Progenitor cell of endocrine pancreas (in vitro differentiated cells): ENCODE measurements at places on chromosomes 3 and 15. TPM values are rescaled to one million over a fixed set of nuclear protein-coding genes. Genes with fewer than 3 reads are reported as not detected.

The UROC1 gene
- total RNA-seq = not detected in 2 replicates

The C3orf49 gene
- not detected in 2 replicates for total RNA-seq

The TF gene
- total RNA-seq = 3.8 and 4.4 TPM in 2 replicates

The ARHGEF26 gene
- total RNA-seq = 10.0 and 10.8 TPM in 2 replicates

The CYP1A1 gene
- total RNA-seq = 1.5 and 2.8 TPM in 2 replicates

The PEX5L gene
- 1.0 and 1.9 TPM in 2 replicates for total RNA-seq

The GALNT15 gene
- 0.18 and 0.46 TPM in 2 replicates for total RNA-seq

The AVEN gene
- 14.4 and 15.5 TPM in 2 replicates for total RNA-seq

DNA sequence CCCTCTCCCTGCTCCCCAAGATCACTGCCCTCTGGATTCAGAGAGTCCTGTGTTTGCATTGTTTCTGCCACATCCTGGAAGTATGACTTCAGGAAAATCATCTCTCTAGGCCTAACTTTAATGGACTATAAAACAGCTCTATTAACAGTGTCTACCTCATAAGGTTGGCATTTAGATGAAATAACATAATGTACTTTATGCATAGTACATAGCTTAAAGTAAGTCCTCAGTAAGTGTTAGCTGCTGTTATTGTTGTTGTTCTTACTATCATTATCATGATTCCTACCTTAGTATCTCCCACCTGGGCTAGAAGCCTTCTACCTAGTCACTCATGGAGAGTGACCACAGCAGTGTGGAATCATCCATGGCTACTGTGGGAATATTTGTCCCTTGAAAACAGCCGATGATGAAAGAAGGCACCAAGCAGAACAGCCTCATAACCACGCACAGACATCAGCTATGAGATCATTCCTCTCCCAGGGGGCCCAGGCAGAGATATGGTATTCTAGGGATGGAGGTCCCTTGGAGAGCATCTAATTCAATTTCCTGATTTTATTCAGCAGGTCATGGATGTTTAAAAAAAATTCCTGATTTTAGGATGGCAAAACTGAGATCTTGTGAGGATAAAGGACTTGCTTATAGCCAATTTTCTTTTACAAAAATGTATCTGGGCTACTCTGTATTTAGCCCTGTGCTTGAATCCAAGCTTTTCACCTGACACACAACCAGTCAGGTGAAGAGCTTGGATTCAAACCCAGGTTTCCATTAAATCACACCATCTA is 1.9 kb downstream of the FSD2 start:
- DNase-seq = no peak

DNA sequence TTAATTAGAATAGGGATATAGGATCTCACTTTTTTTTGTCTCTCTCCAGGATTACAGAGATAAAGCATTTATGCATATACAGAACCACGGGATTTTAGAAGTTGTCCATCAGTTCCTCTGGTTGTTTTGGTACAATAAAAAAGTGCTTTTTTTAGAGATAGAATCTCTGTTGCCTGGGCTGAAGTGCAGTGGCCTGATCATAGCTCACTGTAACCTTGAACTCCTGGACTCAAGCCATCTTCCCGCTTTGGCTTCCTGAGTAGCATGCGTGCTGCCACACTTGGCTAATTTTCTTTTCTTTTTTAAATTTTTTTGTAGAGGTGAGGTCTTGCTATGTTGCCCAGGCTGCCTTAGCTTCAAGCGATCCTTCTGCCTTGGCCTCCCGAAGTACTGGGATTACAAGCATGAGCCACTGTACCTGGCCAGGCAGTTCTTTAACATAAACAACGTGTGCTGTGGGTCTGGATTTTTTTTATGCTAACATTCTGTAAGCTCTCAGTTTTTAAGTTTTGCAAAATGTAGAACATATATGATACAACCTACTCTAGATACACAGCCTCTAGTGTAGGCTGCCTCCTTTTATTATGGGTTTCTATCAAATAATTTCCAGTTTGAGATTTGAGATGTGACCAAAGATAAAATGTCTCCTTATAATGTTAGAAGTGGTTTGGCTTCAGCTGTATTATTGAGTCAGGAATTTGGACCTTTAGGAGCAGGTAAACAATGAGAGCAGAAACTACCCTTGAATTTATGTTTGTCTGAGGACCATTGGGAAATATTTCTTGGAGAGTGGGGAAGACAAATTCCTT is 57.4 kb upstream of the ULK4 start:
- DNase-seq = no peak

DNA sequence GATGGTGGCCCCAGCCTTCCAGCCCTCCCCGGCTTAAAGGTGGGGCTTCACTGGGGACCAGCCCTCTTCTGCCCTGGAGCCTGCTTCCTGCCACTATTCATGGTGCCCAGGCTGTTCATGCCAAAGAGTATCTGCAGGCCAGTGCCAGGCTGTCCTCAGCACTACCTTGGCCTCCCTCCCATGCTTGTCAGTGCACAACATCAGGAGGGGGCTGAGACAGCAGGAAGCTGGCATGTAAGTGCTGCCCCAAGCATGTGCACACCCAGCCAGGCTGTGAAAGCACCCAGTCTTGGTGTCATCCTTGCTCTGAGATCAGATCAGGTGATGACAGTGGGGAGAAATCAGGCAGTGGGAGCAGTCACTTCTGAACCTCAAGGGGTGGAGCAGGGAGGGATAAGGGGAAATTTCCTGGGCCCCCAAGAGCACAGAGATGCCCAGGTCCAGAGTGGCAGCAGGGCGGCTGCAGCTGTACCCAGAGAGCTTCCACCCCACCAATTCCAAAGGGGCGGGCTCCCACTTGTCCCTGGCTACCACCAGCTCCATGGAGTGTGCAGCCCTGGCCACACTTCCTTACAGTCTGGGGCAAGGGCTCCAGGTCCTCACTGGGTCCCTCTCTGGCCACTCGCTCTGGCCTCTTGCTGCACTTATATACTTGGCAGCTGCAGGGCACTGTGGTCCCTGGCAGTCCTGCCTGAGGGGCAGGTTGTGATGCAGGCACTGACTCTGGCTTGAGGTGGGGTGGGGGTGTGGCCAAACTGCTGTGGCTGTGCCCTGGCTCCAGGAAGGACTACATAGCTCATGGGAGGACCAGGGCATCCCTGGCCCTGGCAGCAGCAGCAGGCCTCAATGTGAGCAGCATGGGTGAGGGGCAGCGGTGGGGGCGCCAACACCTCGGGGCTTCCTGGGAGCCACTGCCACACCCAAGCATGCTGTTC is 91.4 kb upstream of the TNFSF10 start:
- DNase-seq = no peak

- DNase-seq = no peak
Observed at GRCh38 chr3:17038900-17039553, 154.3 kb downstream of the PLCL2 start.

- peak; percentile 93 for DNase-seq
Observed at GRCh38 chr3:157088601-157089454, 71.1 kb downstream of the CCNL1 start.

GRCh38 chr3:5826467-5826866 is 639.0 kb downstream of the EDEM1 start:
- DNase-seq = no peak

DNA sequence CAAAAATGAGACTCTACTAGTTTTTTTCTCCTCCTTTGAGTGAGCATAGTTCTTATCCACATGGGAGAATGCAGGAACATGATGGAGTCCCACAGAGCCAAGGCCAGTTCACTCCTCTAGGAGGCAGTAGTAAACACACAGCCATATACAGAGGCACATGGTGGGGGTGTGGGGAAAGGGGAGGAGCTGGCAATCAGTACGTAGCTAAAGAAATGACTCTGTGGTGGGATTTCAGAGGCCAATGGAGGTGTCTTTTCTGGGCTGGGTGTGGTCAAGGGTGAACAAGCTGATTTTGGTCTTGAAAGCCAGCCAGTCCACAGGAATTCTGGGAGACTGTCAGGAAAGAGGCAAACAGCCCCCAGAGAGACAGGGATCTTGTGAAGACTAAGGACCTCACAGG is 6.6 kb upstream of the RAB11A start:
- no peak for DNase-seq

DNA sequence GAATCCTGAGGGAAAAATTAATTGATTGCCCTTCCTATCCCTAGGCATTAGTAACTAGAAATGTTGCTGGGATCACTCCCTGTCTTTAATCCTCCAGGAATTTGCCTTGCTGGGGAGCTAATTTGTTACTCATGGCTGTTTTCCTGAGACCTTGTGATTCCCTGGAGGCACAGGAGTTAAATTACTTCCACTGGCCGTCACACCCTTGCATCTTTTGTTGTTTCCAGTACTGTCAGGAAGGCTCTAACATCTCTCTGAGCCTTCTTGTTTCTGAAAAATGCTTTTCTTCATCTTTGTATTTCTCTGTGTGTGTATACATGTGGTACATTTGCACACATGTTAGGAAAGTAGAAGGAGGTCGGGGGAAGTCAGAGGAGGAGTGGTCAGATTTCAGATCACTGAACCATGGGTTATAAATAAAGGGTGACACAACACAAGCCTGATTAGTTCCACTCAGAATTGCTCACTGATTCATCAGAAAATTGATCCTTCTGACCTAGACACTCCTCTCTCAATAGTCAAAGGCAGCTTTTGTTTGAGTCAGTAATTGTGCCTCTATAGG is 23.5 kb upstream of the LRRFIP2 start:
- DNase-seq = no peak

DNA sequence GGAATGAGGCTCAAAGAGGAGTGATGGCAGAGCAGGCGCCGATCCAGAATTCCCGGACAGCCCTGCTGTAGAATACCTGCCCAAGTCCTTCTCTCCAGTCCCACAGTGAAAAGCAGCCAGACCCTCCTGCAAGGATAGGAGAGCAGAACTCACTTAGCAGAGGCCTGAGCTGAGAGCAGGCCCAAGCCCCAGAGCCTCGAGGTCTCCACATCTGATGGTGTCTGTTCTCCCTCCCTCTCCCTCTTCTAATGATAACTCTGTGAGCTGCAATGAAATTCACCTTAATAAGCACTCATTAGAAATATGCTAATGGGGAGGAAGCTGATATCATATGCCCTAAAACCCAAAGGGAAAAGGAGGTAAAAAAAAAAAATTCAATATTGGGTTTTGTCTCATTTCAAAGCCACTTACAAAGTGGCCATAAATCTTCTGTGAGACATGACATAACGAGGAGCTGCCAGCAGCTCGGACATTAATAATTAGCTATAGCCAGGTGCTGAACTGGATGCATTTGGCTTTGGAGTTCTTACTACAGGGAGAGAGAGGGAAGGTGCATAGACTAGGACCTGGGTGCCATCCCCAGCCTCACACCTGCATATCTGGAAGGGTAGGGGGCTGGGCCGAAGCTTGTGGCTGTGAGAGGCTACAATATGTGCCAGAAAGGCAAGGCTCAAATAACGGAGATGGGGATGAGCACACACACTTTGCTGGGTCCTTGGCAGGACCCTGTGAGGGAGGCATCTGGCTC is 108.4 kb downstream of the MEGF11 start:
- DNase-seq = no peak

DNA sequence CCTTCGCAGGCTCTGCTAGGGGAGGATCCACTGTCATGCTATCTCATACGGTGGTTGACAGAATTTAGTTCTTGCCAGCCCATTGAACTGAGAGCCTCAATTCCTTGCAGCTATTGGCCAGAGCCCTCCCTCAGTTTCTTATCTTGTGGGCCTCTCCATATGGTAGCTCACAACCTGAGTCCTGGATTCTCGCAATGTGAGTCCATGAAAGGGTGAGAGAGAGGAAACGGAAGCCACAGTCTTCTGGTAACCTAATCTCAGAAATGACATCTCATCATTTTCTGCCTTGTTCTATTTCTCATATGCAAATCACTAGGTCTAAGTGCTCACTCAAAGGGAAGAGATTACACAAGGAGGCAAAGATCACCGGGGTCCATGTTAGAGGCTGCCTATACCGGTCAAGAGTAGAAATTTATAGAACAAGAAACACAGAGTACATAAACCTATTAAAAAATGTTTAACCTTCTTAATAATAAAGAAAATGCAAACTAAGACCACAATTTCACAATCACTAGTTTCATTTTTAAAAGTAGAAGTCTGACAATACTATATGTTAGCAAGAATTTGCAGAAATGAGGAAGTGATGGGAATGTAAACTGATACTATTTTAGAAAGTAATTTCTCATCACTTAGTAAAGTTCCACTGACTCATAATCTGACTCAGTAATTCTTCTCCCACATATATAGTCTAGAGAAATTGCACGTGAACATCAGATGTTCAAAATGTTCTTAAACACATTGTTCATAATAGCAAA is 378.4 kb upstream of the AGTR1 start:
- DNase-seq = no peak

- DNase-seq = no peak
Observed at GRCh38 chr3:65245133-65246063, 557.6 kb upstream of the ADAMTS9 start.

- DNase-seq = no peak
Observed at GRCh38 chr3:45927881-45928280, 15.4 kb upstream of the CXCR6 start.

DNA sequence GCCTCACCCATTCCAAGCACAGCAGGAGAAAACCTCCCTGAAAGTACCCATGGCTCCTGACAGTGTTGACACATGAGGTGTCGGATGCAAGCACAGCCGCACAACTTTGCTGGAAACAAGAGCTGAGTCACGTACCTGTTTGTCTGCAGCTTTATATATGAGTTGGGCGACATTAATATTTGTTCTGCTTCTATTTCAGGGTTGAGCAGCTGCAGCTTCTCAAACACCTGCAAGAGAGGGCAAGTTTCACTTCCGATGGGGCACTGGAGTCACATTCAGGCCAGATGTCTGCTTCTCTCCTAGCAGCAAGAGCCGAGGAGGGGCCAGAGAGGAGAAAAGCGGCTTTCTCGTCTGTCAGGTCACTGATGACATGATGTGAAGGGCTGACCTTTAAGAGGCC is 88.0 kb downstream of the NUP210 start:
- DNase-seq = no peak

- no peak for DNase-seq
Observed at GRCh38 chr15:67905628-67906027, 65.8 kb upstream of the RNU6-1 start.

DNA sequence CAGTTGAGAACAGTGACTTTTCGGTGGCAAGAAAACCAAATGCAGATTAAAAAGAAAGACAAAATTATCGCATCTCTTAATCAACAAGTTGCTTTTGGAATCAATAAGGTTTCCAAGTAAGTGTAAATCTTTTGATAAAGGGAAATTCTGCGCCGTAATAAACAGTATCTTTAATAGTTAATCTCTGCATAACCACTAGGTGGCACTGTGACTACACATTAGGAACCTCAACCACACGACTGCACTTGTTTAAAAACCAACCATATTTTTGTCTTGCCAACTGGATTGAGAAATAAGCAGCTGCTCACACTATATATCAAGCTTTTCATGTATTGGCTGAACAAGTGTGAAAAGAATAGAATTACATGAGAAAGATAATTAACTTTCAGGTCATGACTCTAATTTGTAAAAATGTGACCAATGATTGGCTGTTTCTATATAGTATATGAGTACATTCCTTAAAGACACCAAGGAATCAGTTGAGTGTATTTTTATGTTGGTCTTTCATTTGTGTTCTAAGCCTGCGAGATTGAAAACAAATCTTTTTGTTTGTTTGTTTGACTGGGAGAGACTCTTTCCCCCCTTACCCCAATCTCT is 72.7 kb downstream of the DZIP3 start:
- DNase-seq = no peak

- no peak for DNase-seq
Observed at GRCh38 chr3:16028604-16029003, 145.9 kb upstream of the GALNT15 start.

DNA sequence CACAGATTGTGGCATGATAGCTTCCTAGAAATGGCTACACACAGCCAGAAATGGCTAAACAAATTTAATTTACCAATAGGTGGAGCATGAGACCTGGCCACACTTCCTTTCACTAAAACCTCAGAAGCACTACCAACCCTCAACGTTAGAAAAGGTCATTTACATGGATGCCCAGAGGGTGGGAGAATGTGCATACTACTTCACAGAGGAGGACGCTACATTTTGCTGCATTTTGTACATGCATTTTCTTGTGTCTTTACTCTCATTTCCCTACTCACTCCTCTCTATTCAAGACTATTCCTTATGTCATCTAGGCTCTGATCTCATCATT is 40.1 kb downstream of the C2CD4B start:
- no peak for DNase-seq
